ENCODE measurements at places on chromosomes 5 and 9. TPM values are rescaled to one million over a fixed set of nuclear protein-coding genes. Genes with fewer than 3 reads are reported as not detected.

Gene SPINK6
- not detected for total RNA-seq

DNA sequence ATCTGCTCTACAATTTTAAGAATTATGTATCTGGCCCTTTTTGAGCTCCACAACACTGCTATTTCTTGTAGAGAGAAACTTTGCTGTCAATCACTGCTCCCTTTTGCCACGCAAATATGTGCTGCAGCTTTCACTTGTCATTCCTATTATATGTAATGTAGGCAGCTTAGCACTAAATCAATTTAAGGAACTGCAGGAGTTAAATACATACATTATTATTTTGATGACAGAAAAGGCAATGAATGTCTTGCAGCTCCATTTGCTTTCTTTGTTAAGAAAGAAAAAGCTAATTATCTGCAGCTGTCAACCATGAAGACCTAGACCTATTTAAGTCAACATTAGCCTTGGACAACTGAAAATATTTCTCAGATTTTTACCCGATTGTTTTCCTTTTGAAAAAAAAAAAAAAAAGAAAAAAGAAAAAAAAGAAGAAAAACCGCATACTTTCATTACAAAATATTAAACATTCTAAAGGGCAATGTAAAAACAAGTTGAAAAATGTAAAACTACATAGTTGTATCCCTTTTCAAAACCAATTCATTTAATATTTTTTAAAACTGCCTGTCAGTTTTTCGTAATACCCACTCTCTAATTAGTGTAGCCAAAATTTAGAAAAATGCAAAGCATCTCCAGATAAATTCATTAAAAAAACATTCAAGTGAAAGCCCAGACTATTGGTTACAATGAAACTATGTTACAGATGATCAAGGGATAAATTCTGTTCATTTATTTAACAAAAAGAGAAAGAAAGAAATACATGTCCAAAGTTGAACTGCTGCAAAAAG lies 57.2 kb downstream of the RFX3 start:
- no peak for DNase-seq

GRCh38 chr5:144191998-144192397 lies 21.3 kb downstream of the KCTD16 start:
- DNase-seq, result peak; percentile 36

DNA sequence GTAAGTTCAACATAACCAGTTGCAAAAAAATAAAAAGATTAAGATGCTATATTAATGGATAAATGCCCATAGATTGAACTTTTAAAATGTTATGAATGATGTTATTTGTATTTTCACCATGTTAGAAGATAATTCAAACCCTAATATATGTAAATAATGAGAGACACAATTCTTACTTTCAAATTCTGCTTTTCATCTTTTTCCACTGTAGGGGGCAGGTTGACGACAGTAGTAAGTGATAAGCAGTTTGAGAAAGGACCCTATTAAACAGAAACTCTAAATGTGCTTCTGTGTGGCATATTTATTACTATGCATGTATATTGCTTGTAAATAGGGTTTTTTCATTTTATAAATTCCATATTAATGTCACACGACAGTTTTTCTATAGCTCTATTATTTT lies 591.1 kb downstream of the SEMA5A start:
- no peak for DNase-seq

- no peak for DNase-seq
Measured at GRCh38 chr5:121681229-121681855, 170.3 kb upstream of the FTMT start.

- DNase-seq, result no peak
Measured at GRCh38 chr5:68983043-68983442, 110.8 kb upstream of the SLC30A5 start.

Data from HT-29 (cell line).